Activated CD4-positive, alpha-beta memory T cell treated with anti-CD3 and anti-CD28 coated beads for 36 hours (primary cell): ENCODE measurements at places on chromosomes 7 and 10. TPM values are rescaled to one million over a fixed set of nuclear protein-coding genes. Genes with fewer than 3 reads are reported as not detected.

MRLN gene
- not detected for total RNA-seq

SOSTDC1 gene
- total RNA-seq: not detected

ARMH3 gene
- 16.1 TPM for total RNA-seq

FBXL13 gene
- 0.63 TPM for total RNA-seq

PDE6C gene
- not detected for total RNA-seq

MAP3K8 gene
- total RNA-seq: 36.5 TPM

NAT16 gene
- not detected for total RNA-seq

NANOS1 gene
- 0.31 TPM for total RNA-seq

CALD1 gene
- 7.5 TPM for total RNA-seq

LEP gene
- total RNA-seq: not detected

GRID1 gene
- not detected for total RNA-seq

MMD2 gene
- not detected for total RNA-seq

TMEM196 gene
- total RNA-seq: not detected
